ENCODE measurements at places on chromosomes 2 and 18.

- DNase-seq: no peak
Observed at GRCh38 chr2:217643789-217644301, 358.9 kb downstream of the TNS1 start.

DNA sequence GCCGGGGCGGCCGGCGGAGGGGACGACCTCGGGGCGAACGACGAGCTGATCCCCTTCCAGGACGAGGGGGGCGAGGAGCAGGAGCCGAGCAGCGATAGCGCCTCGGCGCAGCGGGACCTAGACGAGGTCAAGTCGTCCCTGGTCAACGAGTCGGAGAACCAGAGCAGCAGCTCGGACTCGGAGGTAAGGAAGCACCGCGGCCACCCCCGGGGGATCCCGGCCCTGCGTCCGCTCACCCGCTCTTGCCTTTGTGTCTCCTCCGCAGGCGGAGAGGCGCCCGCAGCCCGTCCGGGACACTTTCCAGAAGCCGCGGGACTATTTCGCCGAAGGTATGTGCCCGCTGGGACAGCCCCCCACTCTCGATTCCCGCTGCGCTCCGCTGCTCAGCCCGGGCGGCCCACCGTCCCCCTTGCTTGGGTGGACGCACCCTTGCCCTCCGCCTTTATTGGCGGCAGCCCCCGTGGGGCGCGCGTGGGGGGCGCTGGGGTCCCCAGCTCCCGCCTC is 611 bp downstream of the TCF7L1 start:
- no peak for DNase-seq

DNA sequence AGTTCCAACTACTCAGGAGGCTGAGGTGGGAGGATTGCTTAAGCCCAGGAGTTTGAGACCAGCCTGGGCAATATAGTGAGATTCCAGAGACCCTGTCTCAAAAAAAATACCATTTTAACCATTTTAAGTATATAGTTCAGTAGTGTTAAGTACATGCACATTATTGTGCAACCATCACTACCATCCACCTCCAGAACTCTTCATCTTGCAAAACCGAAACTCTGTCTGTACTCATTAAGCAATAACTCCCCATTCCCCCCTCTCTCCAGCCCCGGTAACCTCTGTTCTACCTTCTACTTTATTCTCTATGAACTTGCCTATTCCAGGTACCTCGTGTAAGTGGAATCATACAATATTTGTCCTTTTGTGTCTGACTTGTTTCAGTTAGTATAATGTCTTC is 86.4 kb downstream of the GFPT1 start:
- DNase-seq: no peak

GRCh38 chr2:85656468-85656867 is 11.5 kb downstream of the SFTPB start:
- no peak for DNase-seq

Data from NCI-H2081 (cell line).